Skeletal muscle cell (primary cell): ENCODE measurements at places on chromosomes 5 and 9.

DNA sequence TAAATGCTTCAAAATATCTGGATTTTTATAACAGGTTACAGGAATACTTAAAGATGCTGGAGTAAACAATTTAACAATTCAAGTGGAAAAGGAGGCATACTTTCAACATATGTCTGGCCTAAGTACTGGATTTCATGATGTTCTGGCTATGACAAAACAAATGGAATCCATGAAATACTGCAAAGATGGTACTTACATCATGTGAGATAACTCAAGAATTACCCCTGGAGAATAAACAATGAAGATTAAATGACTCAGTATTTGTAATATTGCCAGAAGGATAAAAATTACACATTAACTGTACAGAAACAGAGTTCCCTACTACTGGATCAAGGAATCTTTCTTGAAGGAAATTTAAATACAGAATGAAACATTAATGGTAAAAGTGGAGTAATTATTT is 35.6 kb downstream of the SLC30A5 start:
- peak; percentile 37 for DNase-seq

GRCh38 chr5:129438322-129438721 is 21.8 kb upstream of the ADAMTS19 start:
- DNase-seq, result no peak

GRCh38 chr5:132746954-132747615 is at the start of gene CCNI2:
CCNI2 (plus strand) TSS chr5:132747426; CDS start chr5:132747496, 70 bp downstream.
- DNase-seq, result no peak

GRCh38 chr9:135018306-135018915 is 69.1 kb upstream of the OLFM1 start:
- no peak for DNase-seq

DNA sequence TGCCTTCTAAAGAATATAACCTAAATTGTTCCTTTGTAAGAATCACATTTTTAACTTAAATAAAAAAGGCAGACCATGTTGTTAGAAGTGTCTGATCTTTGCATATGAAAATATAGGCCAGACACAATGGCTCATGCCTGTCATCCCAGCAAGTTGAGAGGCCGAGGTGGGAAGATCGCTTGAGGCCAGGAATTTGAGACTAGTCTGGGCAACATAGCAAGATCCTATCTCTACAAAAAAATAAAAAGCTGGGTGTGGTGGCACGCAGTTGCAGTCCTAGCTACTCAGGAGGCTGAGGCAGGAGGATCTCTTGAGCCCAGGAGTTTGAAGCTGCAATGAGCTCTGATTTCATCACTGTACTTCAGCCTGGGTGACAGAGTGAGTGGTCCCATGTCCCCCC is 37.3 kb downstream of the TRIO start:
- DNase-seq, result no peak

GRCh38 chr5:167573370-167574127 is 717.9 kb upstream of the WWC1 start:
- peak; percentile 37 for DNase-seq

DNA sequence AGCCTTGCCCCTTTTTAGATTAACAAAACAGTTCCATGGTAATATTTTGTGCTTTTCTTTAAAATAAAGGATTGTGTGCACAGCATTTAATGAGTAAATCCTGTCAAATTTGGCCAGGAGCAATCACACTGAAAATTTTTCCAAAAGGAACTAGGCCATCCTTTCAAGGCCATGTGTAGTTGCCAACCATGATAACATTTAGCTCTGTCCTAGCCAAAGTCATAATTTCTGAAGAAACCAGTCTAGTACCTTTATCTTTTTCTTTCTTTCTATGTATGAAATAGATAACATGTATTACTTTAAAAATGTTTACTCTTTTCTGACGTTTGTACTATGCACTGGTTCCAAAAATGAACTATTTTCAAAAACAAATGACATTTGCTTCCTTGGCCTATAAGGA is 143.7 kb downstream of the PBX3 start:
- DNase-seq, result no peak

- no peak for DNase-seq
Observed at GRCh38 chr9:72627956-72628540, 106.6 kb downstream of the TMC1 start.

DNA sequence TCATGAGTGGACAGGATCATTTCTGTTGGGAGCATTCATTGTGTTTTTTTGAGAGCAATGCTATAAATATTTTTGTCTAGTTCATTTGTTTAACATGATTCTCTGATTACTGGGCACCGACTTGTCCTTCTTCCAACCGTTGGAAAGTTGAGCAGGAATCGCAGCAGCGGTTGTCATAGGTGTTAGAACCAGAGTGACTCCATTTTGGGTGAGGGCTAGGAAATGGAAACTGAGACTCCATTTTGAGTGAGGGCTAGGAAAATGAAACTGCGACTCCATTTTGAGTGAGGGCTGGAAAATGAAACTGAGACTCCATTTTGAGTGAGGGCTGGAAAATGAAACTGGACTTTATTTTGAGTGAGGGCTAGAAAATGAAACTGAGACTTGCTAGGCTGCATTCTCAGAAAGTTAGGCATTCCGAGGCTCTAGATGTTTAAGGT is 100.6 kb downstream of the ICE1 start:
- no peak for DNase-seq

- DNase-seq, result no peak
Observed at GRCh38 chr9:120152295-120152694, 427.7 kb downstream of the CDK5RAP2 start.

- DNase-seq, result peak; percentile 30
Observed at GRCh38 chr5:16740811-16741392, 124.1 kb upstream of the RETREG1 start.

- peak; percentile 36 for DNase-seq
Observed at GRCh38 chr9:469672-470551, 255.2 kb downstream of the DOCK8 start.

DNA sequence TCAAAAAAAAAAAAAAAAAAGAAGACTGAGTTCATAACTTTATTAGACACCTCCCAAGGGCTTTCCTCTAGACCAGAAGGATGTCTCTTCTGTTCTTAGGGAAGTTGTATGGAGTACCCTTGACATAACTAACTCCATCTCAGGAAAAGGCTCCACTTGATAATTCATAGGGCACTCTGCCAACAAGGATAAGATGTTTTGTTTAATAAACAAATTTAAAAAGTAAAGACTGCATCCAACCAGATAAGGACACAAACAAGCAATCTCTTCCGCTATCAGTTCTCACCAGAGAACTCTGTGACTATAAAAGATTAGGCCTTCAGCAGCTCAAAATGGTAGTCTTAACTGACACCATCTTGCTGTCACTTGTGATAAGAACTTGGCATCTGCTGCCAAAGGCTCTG is 65.8 kb downstream of the SFXN1 start:
- no peak for DNase-seq

- DNase-seq, result no peak
Observed at GRCh38 chr5:171541341-171541776, 121.9 kb downstream of the FGF18 start.

DNA sequence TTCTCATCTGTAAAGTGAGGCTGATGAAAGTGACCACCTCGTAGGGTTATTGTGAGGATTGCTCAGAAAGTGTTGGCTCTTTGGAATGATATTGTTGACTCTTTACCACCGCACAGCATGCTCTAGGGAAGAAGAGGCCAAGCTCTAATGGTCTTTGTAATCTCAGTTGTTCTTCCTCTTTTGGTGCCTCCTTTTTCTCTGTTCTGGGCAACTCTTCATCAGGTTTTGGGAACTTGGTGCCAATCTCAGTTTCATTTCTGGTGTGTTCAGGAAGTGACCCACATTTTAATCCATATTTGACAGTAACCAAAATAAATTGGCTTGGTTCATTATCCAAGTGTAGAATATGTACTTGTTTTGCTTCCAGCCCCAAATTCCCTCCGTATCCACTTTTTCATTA is 25.1 kb downstream of the ARHGAP26 start:
- no peak for DNase-seq

DNA sequence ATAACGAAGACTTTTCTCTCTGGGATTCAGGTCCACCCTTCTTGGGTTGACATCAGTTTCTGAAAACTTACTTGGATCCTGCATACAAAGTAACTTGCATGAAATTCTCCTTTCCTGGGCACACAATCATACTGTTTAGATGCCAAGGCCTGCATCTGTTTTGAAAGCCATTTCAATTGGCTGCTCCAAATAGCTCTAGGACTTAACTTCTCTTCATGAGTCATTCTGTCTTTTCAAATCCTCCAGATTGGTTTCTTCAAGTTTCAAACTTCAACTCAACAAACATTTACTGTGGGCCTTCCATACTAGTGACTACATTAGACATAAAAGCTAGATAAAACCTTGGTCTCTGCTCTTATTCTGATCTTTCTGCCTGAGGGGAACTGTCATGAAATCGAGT is 54.8 kb upstream of the HMHB1 start:
- no peak for DNase-seq

GRCh38 chr5:140041099-140041491 is 2.0 kb downstream of the NRG2 start:
- no peak for DNase-seq

GRCh38 chr9:34176089-34176488 is 2.8 kb upstream of the UBAP1 start:
- DNase-seq, result no peak

GRCh38 chr9:77960356-77961153 is 71.1 kb downstream of the GNAQ start:
- DNase-seq, result no peak

DNA sequence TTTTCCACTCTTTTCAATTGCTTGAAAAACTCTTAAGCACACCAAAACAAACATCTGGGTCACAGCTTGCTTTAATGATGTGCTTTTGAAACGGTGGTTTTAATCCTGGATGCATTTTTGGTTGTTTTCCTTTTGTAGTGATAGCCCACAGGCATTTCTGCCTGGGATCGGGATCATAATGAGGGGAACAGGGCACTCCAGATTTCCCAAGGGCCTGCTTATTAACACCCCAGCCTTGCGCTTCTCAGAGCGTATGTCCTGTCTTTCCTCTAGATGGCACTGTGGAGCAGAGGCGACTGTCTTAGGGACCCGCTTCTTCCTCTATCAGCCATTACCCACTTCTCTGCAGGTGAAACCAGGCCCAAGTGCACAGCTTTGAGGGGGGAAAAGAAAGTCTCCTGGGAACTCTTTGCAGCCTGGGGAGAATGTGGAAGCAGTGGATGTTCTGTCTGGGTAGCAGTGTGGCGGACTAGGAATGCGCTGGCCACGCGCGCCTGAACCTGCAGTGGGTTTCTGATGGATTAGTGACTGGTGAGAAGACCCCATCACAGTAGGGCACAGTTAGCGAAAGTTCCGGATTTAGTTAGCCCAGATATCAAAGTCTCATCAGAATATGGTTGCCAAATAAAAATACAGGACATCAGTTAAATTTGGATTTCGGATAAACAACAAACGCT is 190.1 kb downstream of the GNA14 start:
- no peak for DNase-seq

GRCh38 chr5:88672644-88673252 is 210.2 kb downstream of the MEF2C start:
- DNase-seq, result no peak

GRCh38 chr5:54638106-54638505 is 120.5 kb downstream of the SNX18 start:
- DNase-seq, result no peak

DNA sequence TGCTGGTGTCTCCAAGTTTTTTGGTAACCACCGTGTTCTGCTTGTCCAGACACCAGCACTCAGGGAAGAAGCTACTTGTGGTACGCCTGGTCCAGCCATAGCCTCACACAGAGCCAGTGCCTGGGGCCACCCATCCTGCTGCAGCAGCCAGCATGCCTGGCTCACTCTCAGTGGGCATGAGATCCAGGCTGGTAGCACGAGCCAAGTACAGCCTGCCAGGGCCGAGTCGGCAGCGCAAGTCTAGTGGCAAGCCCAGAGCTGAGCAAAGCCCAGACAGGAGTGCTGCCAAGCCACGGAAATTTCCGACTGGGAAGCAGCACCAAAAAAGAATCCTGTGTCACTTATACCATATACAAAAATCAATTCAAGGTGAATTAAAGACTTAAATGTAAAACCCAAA is 36.3 kb upstream of the FBXL17 start:
- no peak for DNase-seq

DNA sequence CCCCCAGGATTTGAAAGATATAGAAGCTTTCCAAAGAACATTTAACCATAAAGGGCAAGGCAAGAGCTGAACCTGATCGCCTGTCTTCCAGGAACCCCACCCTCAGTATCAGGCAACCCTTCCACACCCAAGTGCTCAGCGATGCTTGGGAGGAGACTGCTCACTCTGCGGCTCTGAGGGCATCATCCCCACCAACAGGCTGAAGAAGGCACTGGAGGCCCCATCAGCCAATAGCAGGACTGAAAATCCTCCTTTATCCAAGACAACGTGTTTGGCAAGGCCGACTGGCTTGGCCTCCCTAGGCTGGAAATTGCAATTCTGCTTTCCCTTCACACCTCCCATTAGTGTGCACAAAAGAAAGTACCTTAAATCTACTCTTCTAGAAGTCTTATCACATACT is 1.4 kb upstream of the PPP2CA start:
- no peak for DNase-seq

- no peak for DNase-seq
Observed at GRCh38 chr9:81380504-81381359, 308.6 kb downstream of the TLE1 start.

DNA sequence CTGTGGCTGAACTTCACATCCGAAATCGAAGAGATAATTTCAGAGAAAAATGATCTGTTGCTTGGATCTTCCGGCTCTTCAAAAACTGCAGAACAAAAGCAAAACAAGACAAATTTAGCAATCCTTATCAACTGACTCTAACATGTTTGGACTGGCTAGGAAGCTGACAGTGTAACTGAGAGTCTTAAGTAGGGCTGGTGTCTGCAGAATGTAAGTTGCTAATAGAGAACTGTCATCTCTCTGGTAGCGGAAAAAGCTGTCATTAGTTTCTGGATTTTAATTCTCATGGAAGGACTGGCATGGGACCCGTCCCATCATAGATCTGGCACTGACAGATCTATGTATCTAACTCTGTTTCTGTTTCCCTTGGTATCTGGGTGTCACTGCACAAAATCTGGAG is 84.4 kb upstream of the GPR151 start:
- no peak for DNase-seq

GRCh38 chr9:80931163-80931562 is 758.2 kb downstream of the TLE1 start:
- no peak for DNase-seq

DNA sequence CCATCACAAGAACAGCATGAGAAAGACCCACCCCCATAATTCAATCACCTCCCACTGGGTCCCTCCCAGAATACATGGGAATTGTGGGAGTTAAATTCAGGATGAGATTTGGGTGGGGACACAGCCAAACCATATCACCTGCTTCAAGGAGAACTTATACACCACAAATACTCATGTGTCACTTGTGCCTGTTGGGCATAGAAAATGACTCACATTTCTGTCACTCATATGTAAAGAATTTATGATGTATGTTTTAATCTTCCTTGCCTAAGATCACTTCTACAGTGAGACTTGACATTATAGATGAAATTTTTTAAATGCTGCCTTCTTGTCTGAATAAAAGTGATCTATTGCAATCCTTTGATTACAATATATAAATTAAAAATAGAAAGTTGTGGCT is 23.0 kb upstream of the PRDM6 start:
- DNase-seq, result no peak

DNA sequence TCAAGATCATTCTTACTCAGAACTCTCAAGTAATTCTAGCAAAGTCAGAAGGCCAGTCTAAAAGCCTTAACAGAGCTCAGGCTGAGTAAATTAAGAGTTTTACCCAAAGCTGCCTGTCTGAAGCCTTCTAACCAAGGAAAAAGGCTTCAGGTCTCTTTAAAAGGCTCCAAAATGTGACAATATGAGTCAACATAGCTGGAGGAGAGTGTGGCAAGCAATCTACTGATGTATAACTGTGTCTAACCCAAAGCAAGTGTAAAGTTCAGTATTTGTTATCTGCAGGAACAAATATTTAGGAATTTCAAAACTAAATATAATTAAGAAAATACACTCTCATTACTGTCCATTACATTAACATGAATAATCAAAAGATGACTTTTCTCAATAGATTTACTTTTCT is 11.0 kb downstream of the ZBTB5 start:
- DNase-seq, result no peak
